ENCODE measurements at places on chromosomes 5 and 9. TPM values are rescaled to one million over a fixed set of nuclear protein-coding genes. Genes with fewer than 3 reads are reported as not detected.

- no peaks in the 10 kb centered on the region for H3K27me3 ChIP-seq
- H3K27ac ChIP-seq = no peak overlapping the region
- H3K4me1 ChIP-seq = peaks cover 13% of the 10 kb centered on the region
- peaks cover 22% of the 10 kb centered on the region for H3K36me3 ChIP-seq
Observed at GRCh38 chr9:6877671-6878161, 119.9 kb downstream of the KDM4C start.

DNA sequence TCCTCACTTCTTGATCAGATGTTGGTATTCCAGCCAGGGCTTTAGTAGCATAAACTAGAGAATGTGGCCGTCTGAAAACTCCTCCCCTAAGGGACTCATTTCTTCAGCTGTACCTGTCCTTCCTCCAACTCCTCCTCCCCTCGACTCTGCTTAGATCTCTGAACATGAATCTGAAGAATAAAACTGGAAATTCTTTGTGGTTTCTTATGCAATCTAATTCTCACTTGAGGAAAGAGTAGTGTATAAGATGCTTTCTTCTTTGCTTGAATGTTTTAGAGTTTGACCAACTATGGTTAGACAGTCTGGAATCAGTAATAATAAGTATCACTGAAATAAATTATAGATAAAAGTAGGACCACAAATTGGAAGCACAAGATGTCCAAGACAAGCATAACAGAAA is 128.5 kb downstream of the LRRC70 start:
- DNase-seq = no peak
- no peaks in the 10 kb centered on the region for H3K4me1 ChIP-seq
- H3K27ac ChIP-seq = no peak overlapping the region
- H3K4me3 ChIP-seq = no peak overlapping the region
- no peaks in the 10 kb centered on the region for H3K36me3 ChIP-seq
- H3K27me3 ChIP-seq = peaks cover 2% of the 10 kb centered on the region

DNA sequence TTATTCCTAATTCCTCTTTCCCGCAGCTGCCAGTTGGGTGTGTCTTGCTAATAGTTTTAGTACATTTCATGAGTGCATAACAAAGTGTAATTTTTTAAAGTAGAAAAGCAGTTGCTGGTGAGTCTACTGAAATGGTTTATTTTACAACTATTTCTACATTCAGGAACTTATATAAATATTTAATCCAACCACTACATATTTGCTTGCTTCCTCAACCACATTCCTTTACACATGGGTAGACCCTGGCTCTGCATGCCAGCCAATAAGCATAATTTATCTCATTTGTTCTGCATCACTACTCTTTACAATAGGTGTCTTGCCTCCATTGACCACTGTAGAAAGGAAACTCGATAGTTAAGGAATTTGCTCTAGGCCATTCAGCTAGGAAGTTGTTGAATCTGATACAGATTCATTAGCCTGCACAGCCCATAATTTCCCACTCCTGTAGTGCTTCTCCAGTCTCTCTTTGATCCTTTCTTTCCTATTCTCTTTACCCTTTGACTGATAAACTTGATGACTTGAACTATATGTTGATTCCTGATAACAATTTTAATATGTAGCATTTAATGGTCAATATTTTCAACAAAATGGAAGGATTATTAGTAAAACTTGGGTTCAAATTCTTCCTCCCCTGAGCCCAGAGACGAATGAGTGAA is 342.5 kb upstream of the ACTBL2 start:
- no peak for DNase-seq
- no peak overlapping the region for H3K27ac ChIP-seq
- H3K36me3 ChIP-seq = no peaks in the 10 kb centered on the region
- H3K27me3 ChIP-seq = no peaks in the 10 kb centered on the region
- H3K4me1 ChIP-seq = no peaks in the 10 kb centered on the region
- H3K4me3 ChIP-seq = no peak overlapping the region

Gene RXRA
- 4.8 TPM for total RNA-seq

Gene PCDHA12
- total RNA-seq = not detected

GRCh38 chr9:109254317-109254716 is 66.5 kb downstream of the EPB41L4B start:
- H3K36me3 ChIP-seq = no peaks in the 10 kb centered on the region
- no peak overlapping the region for H3K4me3 ChIP-seq
- DNase-seq = no peak
- no peaks in the 10 kb centered on the region for H3K4me1 ChIP-seq

Gene PDLIM7
- total RNA-seq = 65.3 TPM

Gene TNFSF8
- 148 TPM for total RNA-seq

Gene CEP72
- 33.2 TPM for total RNA-seq

DNA sequence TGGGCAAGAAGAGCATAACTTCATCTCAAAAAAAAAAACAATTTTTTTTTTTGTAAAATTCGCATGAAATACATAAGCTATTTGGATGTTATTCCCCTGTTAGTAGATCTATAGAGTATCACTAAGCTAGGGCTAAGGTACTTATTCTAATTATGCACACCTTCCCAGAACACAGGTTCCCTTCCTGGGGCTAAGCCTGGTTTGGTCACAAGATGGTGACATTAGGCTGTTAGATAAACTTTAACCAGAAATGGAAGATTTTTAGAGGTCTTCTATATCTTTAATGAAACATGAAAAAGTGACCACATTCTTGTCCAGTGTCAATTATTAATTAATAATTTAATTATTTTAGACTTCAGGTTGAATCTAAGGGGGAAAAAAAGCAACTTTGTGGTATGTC is 433.5 kb downstream of the CDH18 start:
- no peak overlapping the region for H3K27ac ChIP-seq
- H3K27me3 ChIP-seq = no peaks in the 10 kb centered on the region
- H3K4me3 ChIP-seq = no peak overlapping the region
- H3K4me1 ChIP-seq = no peaks in the 10 kb centered on the region
- no peaks in the 10 kb centered on the region for H3K36me3 ChIP-seq

DNA sequence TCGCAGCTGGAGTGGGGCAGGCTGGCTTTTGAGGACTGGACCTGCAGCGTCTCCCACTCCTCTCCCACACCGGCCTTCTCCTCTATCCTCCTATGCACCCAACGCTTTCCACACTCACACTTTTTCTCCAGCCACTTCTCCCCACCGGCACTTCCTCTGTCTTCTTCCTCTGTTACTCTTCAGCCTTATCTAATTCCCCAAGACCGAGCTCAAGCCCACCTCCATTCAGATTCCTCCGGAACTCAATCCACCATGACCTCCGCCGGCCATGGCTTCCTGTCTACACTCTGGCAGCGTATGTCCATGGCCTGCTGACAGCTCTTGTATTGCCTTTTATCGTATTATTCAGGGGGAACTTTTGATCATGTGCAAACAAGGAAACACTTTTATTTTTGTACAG is 545 bp upstream of the OR2V1 start:
- no peaks in the 10 kb centered on the region for H3K4me1 ChIP-seq
- H3K4me3 ChIP-seq = no peak overlapping the region
- H3K36me3 ChIP-seq = no peaks in the 10 kb centered on the region
- H3K27ac ChIP-seq = no peak overlapping the region

- peaks cover 7% of the 10 kb centered on the region for H3K36me3 ChIP-seq
- peaks cover 32% of the 10 kb centered on the region for H3K4me1 ChIP-seq
Observed at GRCh38 chr9:113154471-113154870, 3.7 kb downstream of the SLC31A2 start.

GRCh38 chr9:98317134-98317857 is 61.8 kb upstream of the TBC1D2 start:
- H3K27ac ChIP-seq = no peak overlapping the region
- H3K4me3 ChIP-seq = no peak overlapping the region
- no peaks in the 10 kb centered on the region for H3K36me3 ChIP-seq
- H3K27me3 ChIP-seq = no peaks in the 10 kb centered on the region
- H3K4me1 ChIP-seq = no peaks in the 10 kb centered on the region

- no peak overlapping the region for H3K4me3 ChIP-seq
- no peaks in the 10 kb centered on the region for H3K36me3 ChIP-seq
- DNase-seq = peak; percentile 78
- H3K27ac ChIP-seq = peak overlapping the region; percentile 79
- H3K4me1 ChIP-seq = peaks cover 51% of the 10 kb centered on the region
- H3K27me3 ChIP-seq = peaks cover 19% of the 10 kb centered on the region
Observed at GRCh38 chr5:132055808-132056609, 4.4 kb upstream of the IL3 start.

DNA sequence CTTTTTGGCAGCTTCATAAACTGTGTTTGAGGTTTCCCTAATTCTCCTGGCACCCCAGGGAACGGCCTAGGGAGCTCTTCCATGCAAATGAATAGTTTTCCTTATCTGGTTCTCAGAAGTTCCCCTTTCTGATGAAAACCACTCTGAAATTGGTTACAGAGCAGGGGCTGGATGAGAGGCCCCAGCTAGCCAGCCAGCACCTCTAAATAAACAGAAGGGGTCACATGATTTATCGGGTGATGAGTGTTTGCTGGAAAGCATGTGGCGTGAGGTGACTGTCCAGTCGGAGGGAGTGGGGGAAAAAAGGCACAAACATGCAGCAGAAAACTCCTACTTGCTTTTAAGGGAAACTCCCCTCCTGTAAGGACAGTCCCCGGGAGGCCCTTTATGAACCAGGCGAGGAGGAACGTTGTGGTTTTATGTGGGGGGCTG is 261.2 kb upstream of the ANKRD55 start:
- peaks cover 2% of the 10 kb centered on the region for H3K27me3 ChIP-seq
- H3K4me3 ChIP-seq = no peak overlapping the region
- H3K36me3 ChIP-seq = no peaks in the 10 kb centered on the region
- peaks cover 24% of the 10 kb centered on the region for H3K4me1 ChIP-seq
- H3K27ac ChIP-seq = no peak overlapping the region

- peaks cover 28% of the 10 kb centered on the region for H3K27me3 ChIP-seq
- H3K4me3 ChIP-seq = peak overlapping the region; percentile 67
- DNase-seq = no peak
- H3K27ac ChIP-seq = no peak overlapping the region
- peaks cover 13% of the 10 kb centered on the region for H3K4me1 ChIP-seq
Observed at GRCh38 chr9:121298689-121299466, 30.9 kb downstream of the GSN start.

Gene PHF24
- total RNA-seq = 0.57 TPM

DNA sequence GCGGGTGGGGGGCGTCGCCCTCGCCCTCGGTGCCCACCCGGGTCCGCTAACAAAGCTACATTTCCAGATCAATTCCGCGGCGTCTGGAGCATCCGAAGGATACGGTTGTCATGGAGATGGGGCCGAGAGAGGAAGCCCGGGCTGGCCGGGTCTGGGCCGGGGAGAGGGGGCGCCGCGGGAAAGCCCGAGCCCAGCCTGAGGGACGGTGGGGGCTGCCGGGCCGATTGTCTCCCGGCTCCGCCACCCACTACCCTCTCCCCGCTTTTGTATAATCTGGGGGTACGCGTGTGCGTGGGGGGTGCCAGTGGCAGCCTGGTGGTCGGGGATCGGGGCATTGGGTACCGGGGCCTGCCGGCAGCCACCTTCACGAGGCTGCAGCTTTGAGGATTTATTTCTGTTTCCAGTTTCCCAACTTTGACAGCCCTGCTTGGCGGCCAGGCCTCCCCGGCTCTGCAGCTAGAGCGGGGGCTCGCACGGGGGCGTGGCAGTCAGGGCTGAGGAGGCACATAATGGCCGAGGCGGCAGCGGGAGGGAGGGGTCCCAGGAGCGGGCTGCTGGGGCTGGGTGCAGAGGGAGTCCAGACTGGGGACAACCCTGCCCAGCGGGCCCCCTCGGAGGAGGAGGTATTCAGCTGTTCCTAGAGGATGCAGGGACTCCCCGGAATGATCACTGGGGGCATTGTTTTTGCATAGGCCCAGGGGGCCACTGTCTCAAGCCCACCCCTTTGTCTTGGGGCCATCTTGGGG is 626 bp downstream of the PSD2 start:
- peaks cover 68% of the 10 kb centered on the region for H3K27me3 ChIP-seq
- H3K36me3 ChIP-seq = no peaks in the 10 kb centered on the region
- no peak overlapping the region for H3K4me3 ChIP-seq
- no peaks in the 10 kb centered on the region for H3K4me1 ChIP-seq

DNA sequence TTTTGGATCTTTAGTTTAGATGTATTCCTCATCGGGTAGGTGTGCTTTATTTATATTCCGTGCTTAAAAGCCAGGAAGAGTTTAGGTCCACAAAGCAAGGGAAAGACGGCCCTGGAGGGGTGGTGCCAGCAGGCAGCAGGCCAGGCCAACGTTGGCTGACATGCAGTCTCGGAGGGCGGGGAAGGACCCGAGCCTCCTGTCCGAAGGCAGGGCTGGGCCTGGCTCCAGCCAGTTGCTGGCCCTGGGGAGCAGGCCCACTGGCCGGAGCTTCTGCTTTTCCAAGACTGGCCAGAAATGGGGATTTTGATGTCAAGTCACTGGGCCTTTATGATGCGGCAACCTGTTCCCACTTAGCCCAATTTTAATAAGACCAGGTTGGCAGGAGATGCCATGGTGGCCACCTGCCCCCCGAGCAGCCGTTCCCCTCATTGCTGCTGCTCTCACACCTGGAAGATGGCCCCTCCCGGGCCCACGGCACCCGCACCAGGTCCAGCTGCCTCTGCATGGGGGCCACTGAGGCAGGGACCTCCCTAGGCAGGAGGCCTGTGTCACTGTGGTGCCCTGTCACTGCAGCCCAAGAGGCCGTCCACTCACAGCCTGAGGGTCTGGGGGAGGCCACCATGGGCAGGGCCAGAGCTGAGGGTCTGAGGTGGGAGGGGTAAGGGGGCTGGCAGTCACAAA is 23.2 kb downstream of the LPCAT1 start:
- DNase-seq = no peak
- no peak overlapping the region for H3K27ac ChIP-seq
- peaks cover 20% of the 10 kb centered on the region for H3K36me3 ChIP-seq
- no peak overlapping the region for H3K4me3 ChIP-seq
- no peaks in the 10 kb centered on the region for H3K27me3 ChIP-seq

DNA sequence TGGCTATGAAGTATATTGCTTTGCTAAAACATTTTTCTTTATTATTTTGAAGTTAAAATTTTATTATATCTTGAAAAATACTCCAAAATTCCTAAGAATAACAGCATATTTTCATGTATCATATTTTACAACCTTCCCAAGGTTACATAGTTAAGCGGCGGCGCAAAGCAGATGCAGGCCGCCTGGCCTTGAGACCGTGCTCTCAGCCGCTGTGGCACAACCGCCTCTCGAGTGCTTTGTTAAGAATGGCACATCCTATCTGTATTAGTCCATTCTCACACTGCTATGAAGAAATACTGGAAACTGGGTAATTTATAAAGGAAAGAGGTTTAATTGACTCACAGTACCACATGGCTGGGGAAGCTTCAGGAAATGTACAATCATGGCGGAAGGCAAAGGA is 228.8 kb downstream of the ARRDC3 start:
- peaks cover 6% of the 10 kb centered on the region for H3K4me1 ChIP-seq
- DNase-seq = no peak
- no peak overlapping the region for H3K27ac ChIP-seq
- H3K4me3 ChIP-seq = no peak overlapping the region

GRCh38 chr9:118643118-118643517 is 726.1 kb downstream of the BRINP1 start:
- DNase-seq = no peak
- no peaks in the 10 kb centered on the region for H3K4me1 ChIP-seq
- H3K27ac ChIP-seq = no peak overlapping the region
- no peak overlapping the region for H3K4me3 ChIP-seq
- no peaks in the 10 kb centered on the region for H3K36me3 ChIP-seq

Gene SPINK4
- total RNA-seq = not detected

Measured in activated CD4-positive, alpha-beta T cell treated with anti-CD3 and anti-CD28 coated beads, Interleukin-2, amount 10 ng/mL, durations not matched to agents 24 days and 14 days (primary cell).